ENCODE measurements at places on chromosomes 7 and 10. TPM values are rescaled to one million over a fixed set of nuclear protein-coding genes. Genes with fewer than 3 reads are reported as not detected.
A peak's percentile ranks its signal among the peaks of the same experiment; 100 is the strongest.

SMIM30 gene
- total RNA-seq, result 14.7 TPM

GRM3 gene
- total RNA-seq, result not detected

IL2RA gene
- 0.12 TPM for total RNA-seq

GRCh38 chr10:21961847-21962246 is 41.7 kb downstream of the DNAJC1 start:
- no peak overlapping the region for H3K4me3 ChIP-seq
- no peaks in the 10 kb centered on the region for H3K36me3 ChIP-seq
- no peak overlapping the region for H3K27ac ChIP-seq
- H3K4me1 ChIP-seq, result no peaks in the 10 kb centered on the region

DNA sequence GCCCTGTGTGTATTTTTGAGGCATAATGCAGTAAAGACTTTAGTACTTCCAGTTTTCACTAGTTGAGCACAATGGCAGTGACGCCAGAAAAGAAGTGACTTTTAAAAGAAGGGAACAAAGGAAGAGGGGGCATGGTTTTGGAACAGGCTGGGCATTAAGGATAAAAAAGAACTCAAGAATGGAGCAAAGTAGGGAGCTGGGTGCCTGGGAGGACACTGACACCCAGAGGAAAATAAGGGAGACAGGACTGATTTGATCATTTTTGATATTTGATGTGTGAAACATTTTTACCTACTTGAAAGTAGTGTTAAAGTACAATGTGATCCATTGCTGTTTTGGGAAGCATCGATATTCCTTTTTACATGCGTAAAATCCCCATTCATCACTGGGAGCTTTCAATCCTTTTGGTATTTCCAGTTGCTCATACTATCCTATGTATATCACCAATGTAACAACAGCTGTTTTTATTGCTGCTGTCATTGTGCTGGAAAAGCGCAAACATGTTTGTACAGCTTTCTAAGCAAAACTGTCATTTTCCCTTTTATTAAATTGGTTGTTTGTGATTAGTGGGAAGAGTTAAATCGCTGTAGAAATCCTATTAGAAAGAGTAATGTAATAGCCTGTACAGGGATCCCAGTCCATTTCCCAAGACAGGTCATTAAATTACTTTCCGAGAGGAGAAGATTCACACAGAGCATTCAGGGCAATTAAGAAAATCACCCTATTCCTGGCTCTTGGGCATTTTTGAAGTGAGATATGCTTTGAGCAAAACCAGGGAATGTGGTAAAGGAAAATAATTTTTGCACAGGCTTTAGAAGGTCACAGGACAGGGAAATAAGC is 85.2 kb downstream of the ADAM12 start:
- no peaks in the 10 kb centered on the region for H3K4me1 ChIP-seq
- no peak overlapping the region for H3K27ac ChIP-seq
- H3K27me3 ChIP-seq, result no peaks in the 10 kb centered on the region
- H3K36me3 ChIP-seq, result no peaks in the 10 kb centered on the region
- DNase-seq, result no peak

DNA sequence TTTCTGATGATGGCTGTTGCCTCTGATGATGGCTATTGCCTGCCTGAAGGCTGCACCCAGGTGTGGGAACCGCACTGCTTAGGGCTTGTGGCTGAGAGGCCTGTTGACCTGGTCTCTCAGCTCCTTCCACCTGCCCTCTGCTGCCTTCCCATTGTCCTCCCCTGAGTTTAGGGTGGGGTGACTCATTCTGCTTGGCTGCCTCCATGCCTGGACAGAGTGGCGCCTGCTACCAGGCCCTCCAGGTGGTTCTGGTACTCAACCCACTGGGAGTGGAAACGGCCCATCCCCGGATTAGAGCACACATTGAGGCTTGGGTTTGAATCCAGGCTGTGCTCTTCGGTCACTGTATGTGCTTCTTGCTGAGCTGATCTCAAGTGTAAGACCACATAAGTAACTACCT is 120.6 kb downstream of the SEM1 start:
- H3K27me3 ChIP-seq, result no peaks in the 10 kb centered on the region
- no peak for DNase-seq
- no peak overlapping the region for H3K27ac ChIP-seq
- no peak overlapping the region for H3K4me3 ChIP-seq
- H3K36me3 ChIP-seq, result no peaks in the 10 kb centered on the region

GRCh38 chr10:22455068-22455857 is 110.0 kb downstream of the SPAG6 start:
- H3K27me3 ChIP-seq, result no peaks in the 10 kb centered on the region
- H3K27ac ChIP-seq, result no peak overlapping the region
- H3K4me3 ChIP-seq, result no peak overlapping the region
- H3K36me3 ChIP-seq, result no peaks in the 10 kb centered on the region

DNA sequence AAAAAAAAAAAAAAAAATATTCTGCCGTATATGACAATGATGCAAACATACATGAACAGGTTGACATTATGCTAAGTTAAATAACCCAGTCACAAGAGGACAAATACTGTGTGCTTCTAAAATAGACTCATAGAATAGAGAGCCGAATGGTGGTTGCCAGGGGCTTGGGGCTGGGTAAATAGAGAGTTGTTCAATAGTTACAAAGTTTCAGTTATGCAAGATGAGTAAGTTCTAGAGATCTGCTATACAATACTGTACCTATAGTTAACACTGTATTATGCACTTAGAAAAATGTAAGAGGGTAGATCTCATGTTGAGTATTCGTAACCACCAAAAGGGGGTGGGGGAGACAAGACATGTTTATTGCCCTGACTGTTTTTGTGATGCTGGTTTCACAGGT is 77.1 kb upstream of the GNAI1 start:
- H3K27me3 ChIP-seq, result no peaks in the 10 kb centered on the region
- DNase-seq, result no peak
- H3K27ac ChIP-seq, result no peak overlapping the region
- no peaks in the 10 kb centered on the region for H3K4me1 ChIP-seq

DNA sequence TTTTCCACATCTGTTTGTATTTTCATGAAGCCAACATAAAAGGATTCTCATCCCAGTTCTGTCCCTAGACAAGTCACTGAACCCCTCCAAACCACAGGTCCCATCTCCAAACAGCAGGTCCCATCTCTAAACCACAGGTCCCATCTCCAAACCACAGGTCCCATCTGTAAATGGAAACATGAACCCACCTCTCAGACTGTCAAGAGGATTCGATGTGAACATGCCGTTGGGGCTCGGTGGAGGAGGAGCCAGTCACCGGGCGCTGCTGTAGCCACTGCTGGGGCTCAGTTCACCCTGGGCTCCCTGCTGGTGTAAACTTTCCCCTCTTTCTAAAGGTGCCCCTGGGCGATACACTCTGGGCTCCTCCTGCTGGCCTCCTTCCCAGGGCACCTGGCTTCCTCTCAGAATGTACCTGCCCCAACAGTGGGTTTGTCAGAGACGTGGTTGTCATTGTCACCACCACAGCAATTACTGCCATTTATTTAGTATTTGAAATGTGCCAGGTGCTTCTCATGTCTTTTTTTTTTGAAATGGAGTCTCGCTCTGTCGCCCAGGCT is 13.0 kb downstream of the LHPP start:
- H3K36me3 ChIP-seq, result no peaks in the 10 kb centered on the region
- H3K4me3 ChIP-seq, result no peak overlapping the region
- no peaks in the 10 kb centered on the region for H3K27me3 ChIP-seq
- H3K4me1 ChIP-seq, result no peaks in the 10 kb centered on the region
- no peak overlapping the region for H3K27ac ChIP-seq

- H3K4me3 ChIP-seq, result no peak overlapping the region
- no peaks in the 10 kb centered on the region for H3K36me3 ChIP-seq
- H3K27me3 ChIP-seq, result no peaks in the 10 kb centered on the region
- H3K4me1 ChIP-seq, result no peaks in the 10 kb centered on the region
- no peak for DNase-seq
- no peak overlapping the region for H3K27ac ChIP-seq
These were observed 39.5 kb downstream of the LRMDA start for GRCh38 chr10:75470901-75471300.

GRCh38 chr7:73892003-73892999 is 31.3 kb downstream of the TMEM270 start:
- H3K4me3 ChIP-seq, result no peak overlapping the region
- DNase-seq, result peak; percentile 45
- H3K36me3 ChIP-seq, result no peaks in the 10 kb centered on the region
- H3K27me3 ChIP-seq, result no peaks in the 10 kb centered on the region
- no peak overlapping the region for H3K27ac ChIP-seq

GRCh38 chr7:122561326-122561725 is 137.6 kb downstream of the RNF133 start:
- H3K4me3 ChIP-seq, result no peak overlapping the region
- no peak overlapping the region for H3K27ac ChIP-seq
- DNase-seq, result no peak
- no peaks in the 10 kb centered on the region for H3K36me3 ChIP-seq

- no peaks in the 10 kb centered on the region for H3K36me3 ChIP-seq
- no peak for DNase-seq
- no peak overlapping the region for H3K4me3 ChIP-seq
- H3K27ac ChIP-seq, result no peak overlapping the region
- H3K4me1 ChIP-seq, result peaks cover 18% of the 10 kb centered on the region
These were observed 182.6 kb upstream of the FAM3C start for GRCh38 chr7:121578669-121579068.

- no peak overlapping the region for H3K4me3 ChIP-seq
- DNase-seq, result no peak
- peaks cover 4% of the 10 kb centered on the region for H3K27me3 ChIP-seq
- no peaks in the 10 kb centered on the region for H3K4me1 ChIP-seq
- H3K27ac ChIP-seq, result no peak overlapping the region
These were observed 82.9 kb upstream of the WDR11 start for GRCh38 chr10:120768227-120768626.

GRCh38 chr7:76231583-76231982 is 29.9 kb downstream of the SRRM3 start:
- no peak overlapping the region for H3K4me3 ChIP-seq
- no peaks in the 10 kb centered on the region for H3K36me3 ChIP-seq
- no peak for DNase-seq
- H3K27ac ChIP-seq, result no peak overlapping the region
- no peaks in the 10 kb centered on the region for H3K4me1 ChIP-seq
- peaks cover 6% of the 10 kb centered on the region for H3K27me3 ChIP-seq

- H3K4me1 ChIP-seq, result no peaks in the 10 kb centered on the region
- no peak for DNase-seq
- H3K4me3 ChIP-seq, result no peak overlapping the region
- no peak overlapping the region for H3K27ac ChIP-seq
These were observed 5.1 kb downstream of the AKR1B15 start for GRCh38 chr7:134553976-134554375.
